Stimulated activated CD4-positive, alpha-beta T cell treated with anti-CD3 and anti-CD28 coated beads, Interleukin-15, amount 100 ng/mL, for 1 hour (primary cell): ENCODE measurements at places on chromosomes 12 and 14.

- no peak for DNase-seq
Measured at GRCh38 chr14:92759679-92760523, 11.5 kb upstream of the LGMN start.

DNA sequence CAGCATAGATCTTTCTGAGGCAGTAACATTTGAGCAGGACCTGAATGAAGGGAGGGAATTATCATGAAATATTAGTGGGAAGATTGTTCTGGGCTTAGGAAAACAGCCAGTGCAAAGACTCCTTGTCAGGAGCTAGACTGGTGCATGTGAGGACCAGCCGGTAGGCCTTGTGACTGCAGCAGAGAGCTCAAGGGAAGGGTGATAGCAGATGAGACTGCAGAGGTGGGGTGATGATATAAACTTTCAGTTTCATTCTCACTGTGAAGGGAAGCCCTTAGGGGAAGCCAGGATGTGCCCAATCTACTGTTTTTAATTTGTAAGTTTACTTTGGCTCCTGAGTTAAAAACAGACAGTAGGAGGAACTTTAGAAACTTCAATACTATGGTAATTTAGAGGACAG is 12.4 kb downstream of the IL22 start:
- no peak for DNase-seq

DNA sequence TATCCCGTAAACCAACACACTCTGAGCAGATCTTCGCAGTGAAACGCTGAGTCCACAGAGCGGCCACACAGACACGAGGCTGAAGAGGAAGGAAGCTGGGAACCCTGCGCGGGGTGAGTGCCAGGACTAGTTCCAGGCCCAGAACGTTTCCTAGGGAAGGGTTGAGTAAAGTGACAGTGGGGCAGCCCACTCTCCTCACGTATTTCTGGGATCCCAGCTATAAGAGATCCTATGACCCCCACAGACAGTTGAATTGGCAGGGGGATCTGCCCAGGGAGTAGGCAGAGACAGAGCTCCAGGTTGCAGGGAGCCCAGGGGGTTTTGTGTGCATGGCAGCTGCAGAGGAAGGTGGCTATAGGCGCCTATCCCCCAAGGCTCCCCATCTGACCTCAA is 51.1 kb downstream of the GTF2A1 start:
- no peak for DNase-seq

- DNase-seq, result no peak
Measured at GRCh38 chr14:90781344-90781761, 34.9 kb downstream of the TTC7B start.

- no peak for DNase-seq
Measured at GRCh38 chr12:52980096-52980649, 26.1 kb upstream of the EIF4B start.

DNA sequence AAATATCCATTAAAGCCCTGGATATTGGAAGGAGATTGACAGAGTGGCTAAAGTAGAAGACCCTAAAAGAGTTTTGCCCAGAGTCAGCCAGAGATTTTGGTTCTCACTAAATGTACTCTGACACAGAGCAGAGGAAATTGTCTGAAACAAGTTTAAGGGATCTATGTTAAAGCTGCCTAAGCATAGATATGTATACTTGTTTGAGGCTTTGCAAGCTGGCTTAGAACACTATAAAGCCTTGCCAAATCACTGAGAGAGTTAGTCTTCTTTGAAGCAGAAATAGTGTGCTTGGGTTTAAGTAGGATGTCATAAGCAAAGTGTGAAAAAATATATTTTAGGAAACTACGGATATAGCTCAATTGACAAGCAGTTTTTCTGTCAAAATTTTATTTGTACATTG is 653.5 kb downstream of the FSCB start:
- no peak for DNase-seq

DNA sequence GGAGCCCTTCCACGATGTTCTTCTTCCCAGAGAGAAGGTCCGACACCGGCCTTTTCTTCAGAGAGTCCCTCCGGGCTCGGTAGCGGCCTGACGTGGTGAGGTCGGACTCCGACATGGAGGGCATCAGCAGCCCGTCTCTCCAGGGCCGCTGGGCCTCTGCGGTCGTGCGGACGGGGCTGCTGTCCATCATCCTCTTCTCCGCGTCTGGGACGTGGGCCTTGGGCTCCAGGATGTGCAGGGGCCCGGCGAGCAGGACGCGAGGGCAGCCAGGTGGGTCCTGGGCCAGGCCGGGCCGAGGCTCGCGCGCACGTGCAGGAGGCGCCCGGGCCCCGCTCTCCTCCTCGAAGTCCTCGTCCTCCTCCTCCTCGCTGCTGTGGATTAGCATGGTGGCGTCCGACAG is 75.9 kb downstream of the PTPN21 start:
- DNase-seq, result no peak

DNA sequence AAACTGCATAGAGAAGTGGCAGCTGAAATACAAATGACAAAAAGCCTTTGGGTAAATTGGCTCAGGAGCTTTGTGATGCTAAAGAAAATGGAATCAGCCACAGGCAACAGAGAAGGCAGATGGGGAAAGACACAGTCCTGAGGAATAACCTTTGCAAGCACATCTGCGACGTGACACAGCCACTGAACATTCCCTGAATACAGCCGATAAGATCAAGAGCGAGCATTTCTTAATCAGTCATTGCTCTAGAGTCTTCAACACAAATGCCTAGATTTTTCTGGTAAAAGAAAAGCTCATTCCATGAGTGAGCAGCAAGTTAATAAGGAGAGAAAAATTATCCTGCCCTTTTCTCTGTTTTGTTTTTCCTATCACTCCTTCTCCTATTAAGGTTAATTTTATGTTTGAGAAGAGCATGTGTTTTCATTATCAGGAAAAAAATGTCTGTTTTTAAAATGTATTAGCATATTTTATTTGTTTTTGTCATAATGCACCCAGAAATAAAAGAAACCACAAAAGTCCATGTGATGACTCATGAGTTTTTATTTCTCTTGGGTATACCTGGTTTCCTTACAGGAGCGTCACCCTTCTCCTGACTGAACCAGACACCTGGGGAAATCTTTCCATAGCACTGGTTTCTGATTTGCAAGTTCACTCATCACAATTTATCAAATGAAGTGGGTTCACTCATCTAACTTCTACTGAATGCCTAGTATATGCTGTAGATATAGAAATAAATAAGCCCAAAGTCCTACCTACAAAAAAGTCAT is 45.4 kb upstream of the PCED1B start:
- no peak for DNase-seq

- no peak for DNase-seq
Measured at GRCh38 chr12:75589801-75590200, 78.4 kb upstream of the KRR1 start.

GRCh38 chr12:41327096-41327895 is 139.2 kb downstream of the PDZRN4 start:
- no peak for DNase-seq

GRCh38 chr14:80354860-80355581 is 143.7 kb upstream of the DIO2 start:
- DNase-seq, result no peak

- DNase-seq, result peak; percentile 30
Measured at GRCh38 chr12:6827437-6827911, 733 bp upstream of the P3H3 start.

DNA sequence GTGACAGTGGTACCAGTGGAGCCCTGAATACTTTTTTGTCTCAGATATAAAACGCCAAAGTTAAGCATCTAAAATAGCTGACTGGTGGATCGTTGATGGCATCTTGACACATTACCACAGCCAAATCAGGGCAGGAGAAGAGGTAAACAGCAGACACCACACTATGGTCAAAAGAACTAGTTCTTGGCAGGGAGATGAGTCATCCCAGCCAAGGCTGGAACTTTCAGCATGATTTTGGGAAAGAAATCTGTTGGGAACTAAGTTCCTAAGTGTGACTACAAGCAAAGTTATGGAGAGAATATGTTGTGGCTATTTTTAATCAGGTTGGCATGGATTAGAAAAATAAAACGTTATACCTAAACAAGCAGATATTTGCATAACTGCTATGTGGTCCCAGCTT is 36.9 kb downstream of the LGR5 start:
- DNase-seq, result no peak

- DNase-seq, result no peak
Measured at GRCh38 chr12:55673638-55674037, 34.1 kb downstream of the ITGA7 start.

DNA sequence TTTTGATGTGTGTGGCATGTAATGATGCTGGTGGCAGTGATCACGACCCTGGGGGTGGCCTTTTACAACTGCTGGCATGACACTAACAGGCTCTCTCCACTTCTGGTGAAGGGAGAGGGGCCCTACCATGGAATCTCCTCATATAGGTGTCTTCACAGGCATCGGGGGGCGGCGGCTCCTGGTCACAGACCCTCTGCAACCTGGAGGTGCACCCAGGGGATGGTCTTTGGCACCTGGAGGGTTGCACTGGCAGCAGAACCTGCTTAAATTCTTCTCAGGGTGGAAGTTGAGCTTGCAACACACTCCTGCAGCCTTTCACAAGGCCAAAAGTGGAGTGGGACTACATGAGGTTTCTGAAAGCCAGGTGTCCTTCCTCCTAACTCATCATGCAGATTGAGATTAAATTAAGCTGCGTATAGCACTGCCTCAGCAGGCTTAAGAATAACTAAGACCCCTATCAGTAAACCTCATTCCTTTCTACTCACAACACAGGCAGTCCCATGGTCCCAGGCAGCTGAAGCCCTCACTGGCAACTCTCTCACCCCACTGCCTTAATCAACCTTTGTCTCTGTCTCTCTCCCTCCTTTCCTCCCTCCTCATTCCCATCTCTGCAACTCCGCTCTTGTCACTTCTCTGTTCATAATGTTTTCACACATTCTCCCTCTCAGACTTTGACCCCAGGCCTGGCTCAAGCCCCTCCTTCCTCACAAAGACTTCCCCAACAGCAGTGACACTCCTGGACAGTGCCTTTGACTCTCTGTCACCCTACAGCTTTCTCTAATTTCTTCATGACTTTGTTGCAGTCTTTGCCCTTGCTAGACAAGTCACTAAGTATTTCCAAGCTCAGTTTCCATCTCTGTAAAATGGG is 18.9 kb downstream of the NID2 start:
- DNase-seq, result no peak

DNA sequence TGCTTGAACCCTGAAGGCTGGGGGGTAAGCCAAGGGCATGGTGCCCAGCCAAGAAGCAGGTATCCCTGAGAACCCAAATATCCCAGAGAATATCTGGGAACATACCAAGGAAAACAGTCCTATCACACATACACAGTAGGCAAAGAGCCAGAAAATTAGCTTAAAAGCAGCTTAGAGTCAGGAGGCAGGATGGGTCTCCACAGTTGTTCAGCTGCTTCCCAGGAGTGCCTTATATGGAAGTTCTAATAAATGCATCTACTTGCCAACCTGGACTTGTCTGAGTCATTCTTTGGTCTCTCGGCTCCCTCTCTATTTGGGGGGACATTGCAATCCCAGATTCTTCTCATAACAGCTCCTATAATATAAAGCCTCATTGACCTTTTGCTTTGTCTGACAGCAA is 9.0 kb upstream of the GPR135 start:
- DNase-seq, result no peak

DNA sequence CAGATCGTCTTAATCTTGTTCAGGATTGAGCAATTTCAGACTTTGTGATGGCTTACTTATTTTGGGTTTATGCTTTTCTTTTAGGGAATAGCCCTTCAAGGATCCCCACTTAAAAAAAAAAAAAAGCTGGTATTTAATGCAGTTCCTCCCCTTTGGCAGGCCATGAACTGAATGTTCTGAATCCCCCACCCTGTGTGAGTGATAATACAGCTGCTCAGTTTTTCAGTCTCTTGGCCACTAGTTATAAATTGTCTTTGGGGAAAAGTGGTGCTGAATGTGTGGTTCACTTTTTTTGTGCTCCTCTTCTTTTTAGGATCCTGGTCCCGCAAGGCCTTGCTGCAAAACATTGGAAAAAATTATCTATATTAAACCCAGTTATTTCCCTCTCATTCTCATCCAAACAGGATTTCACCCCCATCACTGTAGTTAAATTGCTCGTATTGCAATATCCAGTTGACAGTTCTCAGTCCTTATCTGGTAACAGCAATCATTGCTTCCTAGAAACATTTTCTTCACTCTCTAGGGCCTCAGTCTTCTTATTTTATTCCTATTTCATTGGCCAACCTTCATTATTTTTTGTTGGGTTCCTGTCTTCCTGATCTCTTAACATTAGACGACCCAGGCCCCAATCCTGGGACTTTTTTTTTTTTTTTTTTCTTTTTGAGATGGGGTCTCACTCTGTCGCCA is 73.1 kb upstream of the PAWR start:
- no peak for DNase-seq

DNA sequence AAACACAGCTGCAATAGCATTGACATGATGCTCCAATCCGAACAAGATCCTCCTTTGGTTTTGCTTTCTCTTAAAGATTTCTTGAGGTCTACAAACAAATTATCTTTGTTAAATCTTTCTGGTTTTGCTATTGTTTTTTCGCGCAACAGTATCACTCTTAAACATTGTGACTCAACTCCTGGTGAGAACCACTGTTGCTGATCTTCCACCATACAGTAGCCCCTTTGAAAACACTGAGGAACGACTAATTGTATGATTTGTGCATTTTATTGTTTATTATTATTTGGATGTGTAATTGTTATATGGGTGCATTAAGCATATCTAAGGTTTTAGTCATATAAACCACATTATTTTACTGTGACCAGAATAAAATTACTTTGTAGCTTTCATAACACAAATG is 282.8 kb downstream of the EGLN3 start:
- no peak for DNase-seq

GRCh38 chr12:34295366-34296142 is 273.3 kb downstream of the ALG10 start:
- DNase-seq, result no peak

DNA sequence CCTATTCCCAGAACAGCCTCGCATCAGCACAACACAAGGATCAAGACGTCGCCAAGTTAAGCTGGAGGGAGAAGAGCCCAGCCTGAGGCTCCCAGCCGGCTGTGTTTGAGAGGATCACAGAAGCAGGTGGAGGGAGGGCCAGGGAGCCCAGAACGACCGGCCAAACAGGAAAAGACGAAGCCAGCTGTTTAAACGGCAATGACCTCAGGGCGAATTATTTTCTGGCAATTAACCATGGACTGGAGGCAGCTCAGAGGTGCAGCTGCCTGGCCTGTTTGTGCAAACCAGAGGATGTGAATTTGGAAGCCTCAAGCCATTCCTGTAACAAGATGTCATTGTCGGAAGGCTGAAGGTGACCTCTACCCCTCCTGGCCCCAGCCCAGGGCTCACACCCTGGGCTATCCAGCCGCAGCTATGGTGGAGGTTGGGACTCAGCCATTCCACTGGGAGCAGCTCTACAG is 175.8 kb upstream of the PRMT8 start:
- no peak for DNase-seq

DNA sequence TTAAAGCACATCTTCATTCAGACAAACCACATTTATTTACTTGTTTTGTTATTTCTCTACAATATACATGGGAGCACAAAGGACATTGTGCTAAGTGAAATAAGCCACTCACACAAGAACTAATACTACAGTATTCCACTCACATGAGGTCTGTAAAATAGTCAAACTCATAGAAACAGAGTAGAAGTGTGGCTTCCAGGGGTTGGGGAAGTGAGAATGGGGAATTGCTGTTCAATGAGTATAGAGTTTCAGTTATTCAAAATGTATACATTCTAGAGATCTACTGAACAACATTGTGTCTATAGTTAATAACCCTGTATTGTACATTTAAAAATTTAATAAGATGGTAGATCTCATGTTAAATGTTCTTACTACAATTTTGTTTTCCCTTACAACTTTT is 88.8 kb downstream of the ATXN7L3B start:
- no peak for DNase-seq

- DNase-seq, result no peak
Measured at GRCh38 chr14:92493492-92493891, 20.1 kb upstream of the RIN3 start.

GRCh38 chr12:114697741-114698565 is 14.0 kb upstream of the TBX3 start:
- DNase-seq, result no peak
